ENCODE measurements at places on chromosomes 12 and 14. TPM values are rescaled to one million over a fixed set of nuclear protein-coding genes. Genes with fewer than 3 reads are reported as not detected.

The KRT79 gene
- total RNA-seq, result not detected

The PCNX4 gene
- 72.7 TPM for total RNA-seq

The TC2N gene
- total RNA-seq, result 1.2 TPM

The RNASE7 gene
- not detected for total RNA-seq

The RASSF3 gene
- 3.3 TPM for total RNA-seq

The KHNYN gene
- total RNA-seq, result 44.2 TPM

The DLK1 gene
- not detected for total RNA-seq

The OVCH1 gene
- 0.98 TPM for total RNA-seq

The DEGS2 gene
- not detected for total RNA-seq

The OR6C2 gene
- not detected for total RNA-seq

The P2RX4 gene
- total RNA-seq, result 10.6 TPM

The KCNC2 gene
- total RNA-seq, result not detected

The SOAT2 gene
- under 0.01 TPM for total RNA-seq

The DNAJC22 gene
- 0.20 TPM for total RNA-seq

The RFLNA gene
- total RNA-seq, result not detected

The INHBC gene
- total RNA-seq, result under 0.01 TPM

The GLT1D1 gene
- total RNA-seq, result not detected

The NUAK1 gene
- 0.73 TPM for total RNA-seq

The HNF1A gene
- total RNA-seq, result not detected

The HOXC13 gene
- total RNA-seq, result not detected

The TEAD4 gene
- total RNA-seq, result 22.7 TPM

The VIPAS39 gene
- 30.5 TPM for total RNA-seq

The TBPL2 gene
- not detected for total RNA-seq

The TMEM121 gene
- total RNA-seq, result 3.3 TPM

The NXPH4 gene
- total RNA-seq, result 0.73 TPM

The MMP19 gene
- total RNA-seq, result 9.2 TPM

The ZFYVE26 gene
- 27.0 TPM for total RNA-seq

The GNG2 gene
- 25.0 TPM for total RNA-seq

The GNS gene
- total RNA-seq, result 135 TPM

The PTCSC3 gene
- not detected for total RNA-seq

The REC8 gene
- total RNA-seq, result 1.8 TPM

The RASAL1 gene
- total RNA-seq, result not detected

The CKB gene
- 13.7 TPM for total RNA-seq

The NRL gene
- total RNA-seq, result 0.78 TPM

The COCH gene
- 1.1 TPM for total RNA-seq

The SYT1 gene
- total RNA-seq, result 1.4 TPM

The RIN3 gene
- 10.7 TPM for total RNA-seq

The SLCO1B1 gene
- total RNA-seq, result not detected

The BHLHE41 gene
- total RNA-seq, result 1.1 TPM

The CEBPE gene
- not detected for total RNA-seq

The CISTR gene
- not detected for total RNA-seq

The KRT86 gene
- not detected for total RNA-seq

The PROX2 gene
- not detected for total RNA-seq

The ZBTB42 gene
- 2.5 TPM for total RNA-seq

The NT5DC3 gene
- 11.7 TPM for total RNA-seq

The NRIP2 gene
- not detected for total RNA-seq

The PZP gene
- total RNA-seq, result not detected
